ENCODE measurements at places on chromosomes 3 and 15.

DNA sequence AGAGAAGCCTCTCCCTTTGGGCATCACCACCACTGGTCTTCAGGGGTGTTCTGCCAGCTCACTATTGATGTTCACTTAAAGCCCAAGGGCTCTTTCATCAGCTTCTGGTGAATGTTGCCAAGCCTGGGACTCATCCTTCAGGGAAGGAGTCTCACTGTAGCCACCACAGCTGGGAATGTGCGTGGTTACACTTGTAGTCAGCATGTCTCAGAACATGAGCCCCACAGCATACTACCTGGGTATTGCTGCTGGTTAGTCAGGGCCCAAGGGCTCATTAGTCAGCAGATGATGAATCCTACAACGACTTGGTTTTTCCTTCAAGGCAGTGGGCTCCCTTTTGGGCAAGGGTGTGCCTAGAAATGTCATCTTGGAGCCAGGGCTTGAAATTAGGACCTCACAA is 412.9 kb downstream of the VGLL3 start:
- no peak for DNase-seq

GRCh38 chr15:30991255-30992235 is at the start of gene MTMR10:
MTMR10 (minus strand) TSS chr15:30991628; CDS start chr15:30991506, 122 bp downstream.
- DNase-seq: peak; percentile 36

DNA sequence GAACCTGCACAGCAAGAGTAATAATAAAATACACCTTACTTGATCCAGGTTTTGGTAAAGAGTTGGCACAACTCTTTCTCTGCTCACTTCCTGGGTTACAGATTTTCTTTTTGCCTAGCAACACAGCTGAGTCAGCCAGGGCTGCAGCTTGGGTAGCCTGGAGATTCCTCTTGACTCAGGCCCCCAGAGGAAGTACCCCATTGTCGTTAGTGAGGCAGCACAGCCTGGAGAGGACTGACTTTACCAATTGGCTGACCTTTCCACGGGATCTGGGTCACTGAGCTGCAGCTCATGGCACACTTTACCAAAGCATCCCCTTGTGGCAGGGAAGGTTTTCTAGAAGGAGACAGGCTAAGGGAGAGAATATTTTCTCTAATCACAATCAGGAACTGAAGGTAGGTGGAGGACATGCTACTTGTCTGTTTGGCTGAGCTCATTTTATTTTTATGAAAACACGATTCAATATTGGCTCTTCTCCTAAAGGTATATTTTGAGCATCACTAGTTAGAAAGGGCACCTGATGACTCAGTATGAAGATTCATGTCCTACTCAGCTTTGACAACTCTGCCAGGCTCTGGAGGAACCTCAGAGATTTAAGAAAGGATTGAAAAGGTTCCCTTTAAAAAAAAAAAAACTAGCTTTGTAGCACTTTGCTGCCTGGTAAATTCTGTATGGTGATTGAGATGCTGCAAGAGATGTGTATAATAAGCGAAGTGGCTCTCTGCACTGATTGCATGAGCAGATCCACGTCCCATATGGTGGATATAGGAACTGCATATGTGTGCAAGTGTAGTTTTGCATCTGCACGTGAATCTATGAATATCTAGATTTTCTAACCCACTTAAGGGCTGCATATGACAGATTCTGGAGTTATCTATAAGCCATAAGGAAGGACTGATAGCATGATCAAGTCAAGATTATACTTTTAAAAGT is 124.8 kb downstream of the CHDH start:
- no peak for DNase-seq

DNA sequence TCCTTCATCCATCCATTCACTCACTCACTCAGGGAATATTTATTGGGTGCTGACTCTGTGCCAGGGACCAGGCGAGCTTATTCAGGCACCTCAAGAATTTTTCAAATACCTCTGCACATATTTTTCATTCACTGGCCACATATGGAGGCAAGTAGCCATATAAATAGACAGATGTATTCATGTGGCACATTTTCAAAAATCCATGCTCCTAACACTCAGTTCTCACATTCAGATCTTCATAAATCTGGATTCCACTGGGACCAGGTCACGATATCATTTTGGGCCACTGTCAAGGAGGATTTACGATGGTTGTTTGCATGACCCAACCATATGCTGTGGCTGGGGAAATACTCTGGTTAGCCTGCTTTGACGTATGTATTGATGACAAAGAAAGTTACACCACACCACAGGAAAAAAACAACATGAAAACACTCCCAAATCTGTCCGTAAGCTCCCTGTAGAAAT is 241.8 kb upstream of the LRTM1 start:
- no peak for DNase-seq

DNA sequence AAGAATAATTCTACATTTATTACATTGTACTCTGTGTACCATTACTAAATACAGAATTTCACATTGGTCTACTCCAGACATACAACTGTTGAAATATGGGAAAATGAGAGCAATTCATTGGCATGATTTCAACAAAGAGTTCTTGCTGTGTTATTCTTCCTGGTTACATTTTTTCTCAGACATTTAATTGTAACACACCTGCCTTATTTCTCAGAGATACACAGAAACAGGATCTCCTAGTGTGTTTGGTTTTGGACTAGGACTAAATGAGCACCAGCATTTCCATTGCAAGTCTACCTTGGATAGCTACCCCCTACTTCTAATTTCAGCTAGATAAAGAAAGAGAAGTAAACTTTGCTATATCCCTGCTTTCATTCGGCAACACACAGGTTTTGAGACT is 274.3 kb upstream of the CNTN4 start:
- no peak for DNase-seq

GRCh38 chr3:127284258-127284657 is 3.6 kb downstream of the PRR20G start:
- no peak for DNase-seq

DNA sequence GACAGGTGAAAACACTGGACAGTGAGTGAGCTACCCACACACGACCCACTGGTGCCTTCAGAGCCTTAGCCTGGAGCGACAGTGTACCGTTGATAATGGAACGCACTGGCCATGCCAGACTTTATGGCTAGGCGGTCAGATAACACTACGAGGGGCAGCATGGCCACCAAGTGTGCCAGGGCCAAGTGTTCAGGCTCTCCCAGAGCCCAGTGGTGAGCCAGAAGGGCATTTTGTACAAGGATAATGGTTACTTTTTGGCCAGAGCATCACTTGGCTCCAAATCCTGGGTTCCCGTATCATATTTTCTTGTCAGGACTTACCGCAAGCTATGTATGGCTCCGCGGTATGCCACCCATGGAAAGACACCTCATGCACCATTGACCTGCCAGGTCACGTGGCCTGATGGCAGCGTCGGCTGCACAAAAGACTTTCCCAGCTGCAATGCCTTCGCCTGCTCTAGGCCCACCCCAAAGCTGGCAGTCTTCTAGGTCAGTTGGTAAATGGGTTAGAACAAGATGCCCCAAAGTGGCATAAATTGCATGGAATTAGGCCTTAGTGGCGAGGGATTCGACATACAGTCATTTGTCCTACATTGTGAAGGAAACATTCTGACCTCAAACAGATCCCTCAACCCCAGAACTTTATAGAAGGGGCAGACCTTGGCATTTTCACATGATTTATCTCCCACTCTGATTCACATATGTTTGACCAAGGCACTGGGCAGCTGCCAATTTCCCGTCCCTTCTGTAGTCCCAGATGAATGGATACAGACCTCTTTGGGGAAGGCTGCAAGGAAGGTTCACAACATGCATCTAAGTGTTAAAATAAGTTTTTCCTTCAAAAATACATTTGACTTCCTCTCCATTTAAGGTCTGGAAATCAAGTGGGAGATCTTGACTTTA is 12.2 kb upstream of the SLC28A1 start:
- DNase-seq: no peak

Data from esophagus squamous epithelium (tissue), 5 donors.